ENCODE measurements at places on chromosomes 1 and 21.

DNA sequence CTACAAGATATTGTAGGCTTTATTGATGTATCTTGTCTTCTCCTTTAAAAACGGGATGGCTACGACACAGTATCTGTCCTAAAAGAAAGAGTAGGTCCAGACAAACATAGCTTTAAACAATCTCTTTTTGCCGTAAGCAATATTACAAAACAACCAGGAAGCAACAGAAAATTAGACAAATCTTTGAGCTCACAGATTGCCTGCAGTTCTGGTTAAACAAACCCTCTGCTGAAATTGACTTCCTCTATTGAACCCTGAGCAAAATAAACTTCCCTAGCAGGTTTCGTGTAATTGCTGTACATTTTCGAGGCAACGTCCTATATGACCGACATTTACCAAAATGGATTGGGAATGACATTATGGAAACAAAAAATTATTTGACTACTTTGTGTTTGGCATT, 50.6 kb downstream of the CHML start:
- no peak for DNase-seq

DNA sequence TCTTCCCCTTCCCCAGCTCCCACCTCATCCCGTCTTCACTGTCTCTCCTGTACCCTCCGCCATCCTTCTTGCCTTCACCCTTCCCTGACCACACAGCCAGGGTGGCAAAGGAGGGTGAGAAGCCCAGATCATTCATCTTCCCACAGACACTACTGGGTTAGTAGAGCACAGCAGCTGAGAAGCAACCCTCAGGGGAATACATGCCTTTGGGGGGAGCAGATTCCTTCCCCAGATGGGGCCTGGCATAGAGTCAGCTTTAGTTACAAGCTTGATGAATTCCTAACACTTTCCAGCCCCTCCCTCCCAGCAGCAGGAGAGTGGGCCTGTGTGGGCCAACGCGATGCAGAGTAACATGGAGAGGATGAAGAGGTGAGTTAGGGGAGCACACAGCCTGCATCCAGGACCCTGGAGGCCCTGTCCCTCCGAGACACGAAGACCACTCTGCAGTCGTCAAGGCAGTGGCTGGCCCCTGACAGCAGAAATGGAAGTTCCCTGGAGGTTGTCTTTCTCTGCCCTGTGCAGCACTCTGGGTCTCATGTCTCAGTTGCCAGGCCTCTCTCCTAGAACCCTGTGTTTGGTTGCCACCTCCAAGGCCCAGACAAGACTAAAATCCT, 8.8 kb upstream of the BTG2 start:
- no peak for DNase-seq

GRCh38 chr1:244006961-244007360, 44.1 kb upstream of the ZBTB18 start:
- DNase-seq = no peak

- DNase-seq = no peak
Measured at GRCh38 chr21:44425895-44426662, 29.2 kb upstream of the LRRC3 start.

GRCh38 chr1:19412654-19413053, 72.7 kb downstream of the CAPZB start:
- DNase-seq = no peak

DNA sequence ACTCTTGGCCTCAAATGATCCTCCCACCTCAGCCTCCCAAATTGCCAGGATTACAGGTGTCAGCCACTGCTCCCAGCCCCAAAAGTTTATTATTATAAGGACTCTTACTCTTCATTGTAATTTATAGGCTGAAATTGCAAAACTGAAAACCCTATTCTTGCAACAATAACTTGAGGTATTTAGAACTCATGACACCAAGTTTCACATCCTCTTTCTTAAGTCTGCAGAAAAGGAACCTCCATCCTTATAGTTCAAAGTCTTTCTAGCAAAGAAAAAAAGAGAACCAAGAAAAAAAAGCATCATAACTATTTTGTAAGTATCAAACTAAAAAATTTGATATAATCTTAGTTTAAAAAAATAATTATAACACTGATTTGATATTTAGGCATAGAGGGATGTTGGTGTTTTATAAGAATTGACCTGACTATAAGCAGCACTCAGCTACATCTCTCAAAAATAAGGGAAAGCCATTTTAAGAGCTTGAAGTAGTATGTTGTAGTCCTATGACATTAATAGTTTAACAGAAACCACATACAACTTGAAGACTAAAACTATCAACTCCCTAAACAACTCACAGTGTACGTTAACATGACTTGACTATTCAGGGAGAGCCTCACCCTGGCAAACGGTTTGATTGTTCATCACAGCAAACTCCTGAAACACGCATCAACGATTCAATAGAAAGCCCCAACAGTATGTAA, 122.4 kb downstream of the AKT3 start:
- DNase-seq = no peak

GRCh38 chr1:108208724-108209446, 8.7 kb upstream of the SLC25A24 start:
- no peak for DNase-seq

- DNase-seq = no peak
Measured at GRCh38 chr1:60809204-60809980, 273.0 kb upstream of the NFIA start.

GRCh38 chr21:30443226-30443625, 3.2 kb downstream of the KRTAP15-1 start:
- DNase-seq = no peak

DNA sequence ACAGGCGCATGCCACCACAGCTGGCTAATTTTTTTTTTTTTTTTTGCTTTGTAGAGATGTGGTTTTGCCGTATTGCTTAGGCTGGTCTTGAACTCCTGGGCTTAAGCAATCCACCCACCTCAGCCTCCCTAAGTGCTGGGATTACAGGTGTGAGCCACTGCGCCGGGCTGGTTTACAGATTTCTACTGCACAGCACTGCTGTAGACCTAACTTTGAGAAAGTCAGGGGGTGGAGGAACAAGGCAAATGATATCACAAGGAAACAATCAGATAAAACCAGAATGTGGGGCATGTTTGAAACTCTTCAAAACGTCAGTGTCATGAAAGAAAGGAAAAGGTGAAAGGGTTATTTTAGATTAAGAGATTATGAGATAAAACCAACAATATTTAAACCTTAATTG, 45.3 kb downstream of the URB2 start:
- DNase-seq = no peak

DNA sequence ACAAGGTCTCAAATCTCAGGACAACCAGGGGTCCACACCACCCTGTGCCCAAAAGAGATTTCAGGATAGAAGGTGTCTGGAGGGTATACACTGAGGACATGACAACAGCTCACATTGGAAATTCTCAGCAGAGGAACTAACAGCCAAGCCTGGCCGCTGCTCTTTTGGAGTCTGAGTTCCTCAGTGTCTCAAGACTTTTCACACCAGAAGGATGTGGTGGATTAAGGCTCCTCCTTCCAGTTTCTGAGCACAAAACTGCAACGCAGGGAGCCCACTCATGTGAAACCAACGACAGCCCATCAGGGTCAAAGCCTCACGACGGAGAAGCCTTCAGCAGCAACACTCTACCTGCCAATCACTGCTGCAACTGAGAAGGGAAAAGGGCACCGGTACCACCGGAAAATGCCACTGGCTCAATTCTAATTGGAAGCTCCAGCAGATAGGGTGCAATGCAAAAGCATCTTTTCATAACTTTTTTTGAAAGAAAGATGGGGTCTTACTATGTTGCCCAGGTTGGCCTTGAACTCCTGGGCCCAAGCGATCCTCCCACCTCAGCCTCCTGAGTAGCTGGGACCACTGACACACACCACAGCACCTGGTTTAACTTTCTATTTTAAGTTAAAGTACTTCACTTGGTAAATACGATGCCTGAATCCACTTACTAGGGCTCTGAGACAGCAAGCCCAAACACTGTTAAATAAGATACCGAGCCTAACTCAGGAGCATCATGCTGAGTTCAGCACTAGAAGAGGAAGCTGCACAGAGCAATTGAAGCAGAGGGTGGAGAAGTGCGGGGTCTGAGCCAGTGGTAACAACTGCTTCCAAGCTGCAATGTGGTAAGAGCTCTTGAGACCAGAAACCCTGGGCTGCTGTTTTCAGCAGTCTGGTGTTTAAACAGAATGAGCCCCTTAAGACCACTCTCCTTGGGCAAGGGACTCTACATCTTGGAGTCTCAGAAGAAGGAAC, 7.8 kb downstream of the CAPZB start:
- DNase-seq = peak; percentile 40

- DNase-seq = no peak
Measured at GRCh38 chr21:40733024-40733397, 113.9 kb downstream of the DSCAM start.

DNA sequence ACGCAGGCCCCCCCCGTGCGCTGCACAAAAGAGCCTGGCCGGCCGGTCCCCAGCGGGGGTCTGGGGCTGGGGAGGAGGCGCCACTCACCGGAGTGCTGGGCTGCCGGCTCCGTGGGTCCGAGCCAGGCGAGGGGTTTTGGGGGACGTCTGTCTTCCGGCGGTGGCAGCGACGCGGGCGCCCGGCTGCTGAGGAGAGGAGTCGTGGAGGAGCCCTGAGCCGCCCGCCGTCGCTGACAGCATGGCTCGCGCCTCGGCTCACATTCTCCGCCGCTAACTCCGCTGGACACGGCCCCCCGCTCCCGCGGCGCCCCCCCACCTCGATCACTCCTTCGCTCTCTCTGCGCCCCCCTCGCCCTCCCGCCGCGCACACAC, 649 bp downstream of the AHDC1 start:
- DNase-seq = peak; percentile 78

DNA sequence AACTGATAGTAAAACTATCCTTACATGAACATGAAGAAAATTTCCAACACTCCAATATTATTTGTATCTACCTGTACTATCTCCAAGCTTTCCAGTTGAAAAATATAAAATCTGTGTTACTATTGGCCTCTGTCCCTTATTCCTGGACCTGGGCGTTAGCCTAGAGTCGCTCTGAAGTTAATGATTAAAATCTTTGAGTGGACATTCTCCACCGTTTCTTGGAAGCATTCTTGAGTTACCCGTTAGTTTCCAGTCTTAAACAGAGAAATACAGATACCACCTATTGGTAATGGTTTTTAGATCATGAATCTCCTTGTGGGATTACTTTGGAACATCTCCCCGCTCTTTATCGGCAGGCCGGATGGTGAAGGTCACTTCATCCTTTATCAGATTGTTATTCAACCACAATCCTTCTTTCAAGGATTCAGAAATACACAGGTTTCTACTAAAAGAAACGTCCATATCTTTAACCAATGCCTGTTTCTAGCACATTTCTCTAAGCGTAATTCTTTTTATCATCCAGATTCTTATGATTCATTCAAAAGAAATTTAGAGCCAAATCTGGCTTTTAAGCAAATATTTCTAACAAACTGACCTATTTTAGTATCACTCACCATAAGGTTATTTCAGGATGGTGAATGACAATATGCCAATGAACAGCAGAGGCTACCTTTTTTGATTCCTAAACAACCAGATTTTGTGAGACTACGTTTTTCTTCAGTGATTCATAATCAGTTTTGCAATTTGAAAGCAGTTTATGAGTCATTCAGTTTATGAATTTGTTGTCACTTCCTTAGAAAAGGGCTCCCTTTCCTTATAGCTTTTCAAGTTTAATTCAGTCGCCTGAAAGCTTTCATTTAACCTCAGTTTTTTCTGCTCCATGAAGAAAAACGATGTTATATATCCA, 70.2 kb upstream of the ERRFI1 start:
- DNase-seq = peak; percentile 66

- no peak for DNase-seq
Measured at GRCh38 chr1:207867136-207868109, 43.5 kb downstream of the CD34 start.

- no peak for DNase-seq
Measured at GRCh38 chr1:20819818-20820217, 32.7 kb upstream of the HP1BP3 start.

DNA sequence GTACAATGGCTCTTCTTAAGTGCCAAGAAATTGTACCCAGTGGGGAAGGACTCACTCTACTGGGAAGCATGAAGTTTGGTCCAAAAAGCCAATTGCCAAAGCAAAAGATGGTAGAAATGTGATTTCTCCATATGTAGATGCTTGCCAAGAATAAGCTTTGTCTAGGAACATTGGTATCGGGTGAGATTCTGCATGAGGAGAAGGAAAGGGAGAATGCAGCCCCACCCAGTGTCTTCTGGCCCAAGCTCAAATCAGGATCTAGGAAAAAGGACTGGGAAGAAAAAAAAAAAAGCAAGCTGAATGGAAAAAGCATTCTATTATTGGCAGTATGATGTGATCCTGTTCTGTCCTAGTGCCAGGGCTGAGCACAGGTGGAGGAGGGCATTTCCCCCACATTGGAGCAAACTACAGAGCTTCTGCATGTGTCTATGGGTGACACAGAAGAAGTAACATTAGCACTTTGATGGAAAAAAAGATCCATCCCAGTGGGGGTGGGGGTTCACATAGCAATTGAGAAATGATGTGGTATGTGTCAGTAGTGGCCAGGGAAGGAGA, 226.6 kb downstream of the KCNH1 start:
- no peak for DNase-seq

GRCh38 chr1:18134324-18135046, 26.9 kb downstream of the IGSF21 start:
- DNase-seq = no peak

DNA sequence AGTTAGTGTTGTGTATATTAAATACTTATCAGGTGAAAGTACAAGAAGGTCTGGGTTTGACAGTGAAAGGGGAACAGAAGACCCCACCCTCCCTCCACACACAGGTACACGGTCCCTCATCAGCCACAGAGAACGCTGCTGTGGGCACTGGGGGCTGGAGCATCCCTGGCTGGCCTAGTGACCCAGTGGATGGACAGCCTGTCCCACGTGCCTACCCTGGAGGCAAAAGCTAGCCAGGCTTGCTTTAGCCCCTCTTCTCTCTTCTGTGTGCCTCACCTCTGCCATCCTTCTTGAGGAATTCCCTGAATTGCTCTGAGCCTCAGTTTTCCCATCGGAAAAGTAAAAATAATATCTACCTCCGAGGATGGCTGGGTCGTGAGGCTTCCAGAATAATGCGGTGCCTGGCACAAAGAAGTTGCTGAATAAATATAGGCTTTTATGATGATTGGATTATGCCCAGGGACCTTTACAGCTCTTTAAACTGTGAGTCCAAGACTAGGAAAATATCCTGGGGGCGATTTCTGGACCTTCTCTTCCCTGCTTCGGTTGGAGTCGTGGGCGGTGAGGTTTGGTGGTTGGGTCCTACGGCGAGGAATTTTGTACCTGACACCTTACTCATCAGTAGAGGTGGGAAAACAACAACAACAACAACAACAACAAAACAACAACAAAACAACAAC, 918 bp downstream of the IFNLR1 start:
- DNase-seq = peak; percentile 54

DNA sequence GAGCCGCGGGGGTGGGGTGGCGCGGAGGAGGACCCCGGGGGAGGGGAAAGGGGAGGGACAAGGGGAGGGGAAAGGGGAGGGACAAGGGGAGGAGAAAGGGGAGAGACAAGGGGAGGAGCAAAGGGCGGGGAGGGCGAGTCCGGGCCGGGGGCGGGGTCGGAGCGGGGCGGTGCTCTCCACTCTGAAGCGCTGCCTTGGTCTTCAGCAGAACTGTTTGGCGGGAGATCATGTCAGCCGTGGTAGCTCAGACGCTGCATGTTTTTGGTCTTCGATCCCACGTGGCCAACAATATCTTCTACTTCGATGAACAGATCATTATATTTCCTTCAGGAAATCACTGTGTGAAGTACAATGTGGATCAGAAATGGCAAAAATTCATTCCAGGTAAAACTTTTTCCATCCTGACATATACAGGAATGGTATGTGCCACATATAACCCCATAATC, 420 bp downstream of the CFAP57 start:
- DNase-seq = peak; percentile 86

Measured in small intestine (tissue), 16 donors.